ENCODE measurements at places on chromosomes 11 and 22. TPM values are rescaled to one million over a fixed set of nuclear protein-coding genes. Genes with fewer than 3 reads are reported as not detected.

DNA sequence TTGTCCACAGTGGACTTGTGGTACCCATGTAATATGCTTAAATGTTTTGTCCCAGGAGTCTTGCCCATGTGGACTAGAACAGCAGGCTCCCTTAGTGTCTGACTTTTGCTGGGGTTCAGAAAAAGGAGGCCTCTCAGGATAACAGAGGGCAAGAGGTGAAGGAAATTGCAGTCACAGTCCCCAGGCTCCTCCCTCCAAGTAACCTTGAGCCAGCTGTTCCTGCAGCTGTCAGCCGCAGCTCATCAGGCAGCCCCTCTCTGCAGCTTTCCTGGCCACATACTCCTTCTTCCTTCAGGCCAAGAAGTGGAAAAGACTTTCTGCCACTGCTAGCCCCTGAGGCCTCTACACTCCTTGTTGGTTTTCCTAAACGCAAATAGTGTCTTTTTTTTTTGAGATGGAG is 6.3 kb upstream of the MYO18B start:
- DNase-seq, result no peak

The PES1 gene
- 54.7 TPM for polyA plus RNA-seq

GRCh38 chr22:24380220-24380904 is 47.0 kb upstream of the ADORA2A start:
- DNase-seq, result no peak

The IFITM1 gene
- polyA plus RNA-seq, result 159 TPM

DNA sequence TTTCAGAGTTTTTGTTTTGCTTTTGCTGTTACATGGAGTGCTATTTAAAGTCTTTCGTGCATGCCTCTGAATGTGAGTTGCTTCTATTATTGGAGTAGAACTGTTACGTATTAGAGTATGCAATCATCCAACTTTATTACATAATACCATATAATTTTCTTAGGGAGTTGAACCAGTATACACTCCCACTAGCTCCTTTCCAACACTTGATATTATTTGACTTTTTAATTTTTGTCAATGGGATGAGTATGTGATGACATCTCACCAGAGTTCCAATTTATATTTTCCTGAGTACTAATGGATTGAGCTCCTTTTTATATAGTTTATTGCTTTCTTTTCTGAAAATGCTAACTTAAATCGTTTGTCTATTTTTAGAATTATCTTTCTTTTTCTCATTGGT is 90.9 kb downstream of the GRAMD1B start:
- no peak for DNase-seq

DNA sequence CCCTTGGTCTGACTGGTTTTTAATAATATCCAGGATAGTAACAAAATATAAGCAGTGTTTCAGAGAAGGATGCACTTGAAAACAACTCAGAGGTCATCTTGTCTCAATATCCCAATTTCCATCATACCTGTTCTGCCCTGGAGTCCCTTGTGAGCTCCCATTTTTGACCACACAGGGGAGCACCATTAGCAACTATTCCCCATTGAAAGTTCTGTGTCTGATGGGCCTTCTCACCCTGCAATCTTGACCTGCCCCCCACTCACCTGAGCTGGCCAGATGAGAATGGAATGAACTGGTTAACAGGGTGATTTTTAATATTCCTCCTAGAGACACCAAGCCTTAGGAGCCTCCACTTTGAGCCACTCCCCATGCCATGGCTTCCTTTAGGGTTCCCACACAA is 3.8 kb upstream of the CAPN5 start:
- DNase-seq, result no peak

All from hepatocyte (in vitro differentiated cells).